ENCODE measurements at places on chromosomes 12 and 14. TPM values are rescaled to one million over a fixed set of nuclear protein-coding genes. Genes with fewer than 3 reads are reported as not detected.

Gene CKB
- total RNA-seq: 44.6 TPM

Gene TTC9
- 0.59 TPM for total RNA-seq

Gene NPAS3
- 1.3 TPM for total RNA-seq

Gene CD163L1
- total RNA-seq: 3.8 TPM

GRCh38 chr14:31880935-31881334, 196.2 kb upstream of the ARHGAP5 start:
- no peak for DNase-seq

DNA sequence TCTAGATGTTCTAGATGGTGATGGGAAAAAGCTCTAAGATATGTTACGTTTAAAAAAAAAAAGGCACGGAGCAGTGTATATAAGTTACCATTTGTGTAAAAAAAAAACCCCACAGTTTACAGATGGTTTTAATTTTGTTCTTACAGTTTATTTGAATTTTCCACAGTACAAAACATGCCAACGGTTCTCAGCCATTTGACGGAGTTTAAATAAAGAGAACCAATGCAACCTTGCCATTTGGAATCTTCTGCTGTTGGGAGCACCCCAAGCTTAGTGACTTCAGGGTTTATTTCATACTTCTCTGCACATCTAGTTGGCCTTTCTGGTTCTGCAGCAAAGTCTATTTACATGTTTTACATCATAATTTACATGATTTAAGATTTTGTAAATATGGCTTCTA, 7.7 kb upstream of the HPD start:
- DNase-seq: no peak

DNA sequence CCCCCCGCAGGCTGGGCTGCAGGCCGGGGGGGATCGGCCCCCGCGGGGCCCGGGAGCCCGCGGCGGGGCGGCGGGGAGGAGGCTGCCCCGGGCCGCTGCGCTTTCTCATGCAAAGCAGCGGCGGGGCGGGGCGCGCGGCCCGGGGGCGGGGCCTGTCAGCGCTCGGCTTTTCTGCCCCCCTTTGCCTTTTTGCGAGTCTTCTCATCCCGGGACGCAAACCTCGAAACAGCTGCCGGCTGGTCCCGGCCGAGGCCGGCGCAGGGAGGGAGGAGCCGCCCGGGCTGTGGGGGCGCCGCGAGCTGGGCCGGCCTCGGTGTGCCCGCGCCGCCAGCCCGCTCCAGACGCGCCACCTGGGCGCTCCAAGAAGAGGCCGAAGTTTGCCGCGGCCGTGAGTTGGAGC, at the start of gene FZD10:
FZD10 (plus strand) TSS at position 198 of the 400 bp plus-strand sequence. CDS start 479 bp downstream, outside the sequence.
- no peak for DNase-seq

- DNase-seq: no peak
Measured at GRCh38 chr12:57874166-57875108, 27.9 kb upstream of the CTDSP2 start.

DNA sequence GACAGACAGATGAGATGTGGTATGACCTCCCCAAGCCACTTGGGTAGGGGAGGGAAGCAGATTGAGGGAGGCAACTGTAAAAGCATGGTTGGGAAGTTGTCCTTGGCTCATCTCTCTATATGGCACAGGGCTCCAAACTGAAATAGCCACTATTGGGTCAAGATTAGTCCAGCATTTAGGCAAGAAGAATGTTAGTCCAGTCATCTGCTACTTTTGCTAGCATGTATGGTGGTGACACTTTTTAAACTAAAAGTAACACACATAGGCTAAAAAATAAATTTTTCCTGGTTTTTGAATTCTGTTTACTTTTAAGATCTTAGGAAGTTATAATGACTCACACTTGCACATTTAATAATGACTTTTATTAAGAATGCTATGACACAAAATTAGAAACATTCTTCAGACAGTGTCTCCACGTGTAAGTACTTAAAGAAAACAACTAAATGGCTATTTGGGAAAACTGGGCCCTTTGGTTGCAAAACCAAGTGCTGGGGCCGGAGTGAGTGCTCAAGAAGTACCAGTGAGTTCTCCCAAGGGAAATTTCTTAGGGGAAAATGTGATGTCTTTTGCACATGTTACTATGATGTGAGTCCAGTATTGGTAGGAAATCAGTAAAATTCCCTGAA, 179.1 kb upstream of the HIF1A start:
- no peak for DNase-seq

DNA sequence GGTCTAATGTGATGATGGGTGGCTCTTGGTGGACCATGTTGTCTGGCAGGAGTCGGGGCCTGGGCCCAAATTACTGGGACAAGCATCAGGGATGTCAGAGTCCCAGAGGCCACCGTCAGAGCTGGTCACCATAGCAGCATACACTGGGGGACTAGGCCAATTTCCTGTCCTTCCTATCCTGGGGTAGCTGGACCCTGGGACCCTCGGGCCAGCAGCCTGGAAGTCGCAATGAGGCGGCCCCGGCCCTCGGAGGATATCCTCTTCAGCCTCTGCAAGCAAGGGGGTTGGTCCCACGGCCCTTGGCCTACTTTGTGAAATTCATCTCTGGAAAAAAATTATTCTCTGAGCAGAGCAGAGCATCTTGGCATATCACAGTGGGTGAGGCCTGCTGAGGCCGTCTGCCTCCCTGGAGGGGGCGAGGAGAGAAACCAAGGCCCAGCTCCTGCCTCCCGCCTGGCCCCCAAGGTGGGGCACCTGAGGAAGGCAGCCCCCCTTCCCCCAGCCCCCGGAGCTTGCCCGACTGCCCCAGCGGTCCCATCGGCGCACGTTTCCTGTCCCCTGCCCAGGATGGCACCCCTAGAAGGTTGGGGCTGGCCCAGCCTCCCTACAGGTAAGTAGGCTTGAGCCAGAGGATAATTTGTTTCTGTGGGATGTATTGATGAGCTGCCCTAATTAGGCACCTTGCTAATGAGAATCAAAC, 135.0 kb upstream of the MYL2 start:
- DNase-seq: no peak

GRCh38 chr12:114700392-114701103, 16.6 kb upstream of the TBX3 start:
- DNase-seq: no peak

GRCh38 chr14:99348816-99349614, 77.0 kb upstream of the BCL11B start:
- DNase-seq: peak; percentile 72

- no peak for DNase-seq
Measured at GRCh38 chr12:116517431-116518045, 41.6 kb upstream of the MAP1LC3B2 start.
